ENCODE measurements at places on chromosomes 1 and 21.

- DNase-seq, result no peak
These were observed 84.4 kb upstream of the HOOK1 start for GRCh38 chr1:59730302-59730701.

- DNase-seq, result no peak
These were observed 1.2 kb downstream of the OLIG2 start for GRCh38 chr21:33026878-33027400.

- no peak for DNase-seq
These were observed 46.2 kb upstream of the SLC44A3 start for GRCh38 chr1:94773931-94774422.

DNA sequence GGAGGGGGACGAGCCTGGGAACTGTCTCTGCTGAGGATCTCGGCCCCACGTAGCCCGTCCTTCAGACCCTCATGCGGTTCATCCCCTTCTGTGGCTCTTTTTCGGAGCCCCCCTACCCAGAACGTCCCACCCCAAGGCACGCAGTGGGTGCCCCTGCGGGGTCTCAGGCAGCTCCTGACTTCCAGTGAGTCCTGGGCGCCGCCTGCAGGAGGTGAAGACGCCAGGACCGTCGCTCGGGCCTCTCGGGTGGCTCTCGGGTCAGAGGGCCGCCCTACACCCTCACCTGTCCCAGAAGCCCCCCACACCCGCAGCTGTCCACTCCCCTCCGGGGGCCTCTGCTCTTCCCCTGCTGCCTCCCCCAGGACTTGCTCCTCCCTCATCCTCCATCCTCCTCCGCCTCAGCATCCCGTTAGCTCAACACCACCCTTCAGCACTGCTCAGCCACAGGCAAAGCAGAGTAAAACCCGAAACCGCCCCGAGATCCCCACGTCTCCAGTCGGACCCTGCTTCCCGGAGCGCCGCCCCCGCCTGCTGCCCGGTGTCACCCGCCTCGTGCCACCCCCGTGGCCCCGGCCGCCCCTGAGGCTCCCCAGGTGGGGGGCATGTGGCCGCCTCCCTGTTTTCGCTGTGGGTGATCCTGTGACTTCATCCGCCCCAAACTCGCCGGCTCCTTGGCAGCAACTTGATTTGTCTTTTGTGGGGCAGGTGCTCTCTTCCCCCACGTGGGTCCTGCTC is 13.3 kb upstream of the POFUT2 start:
- no peak for DNase-seq

DNA sequence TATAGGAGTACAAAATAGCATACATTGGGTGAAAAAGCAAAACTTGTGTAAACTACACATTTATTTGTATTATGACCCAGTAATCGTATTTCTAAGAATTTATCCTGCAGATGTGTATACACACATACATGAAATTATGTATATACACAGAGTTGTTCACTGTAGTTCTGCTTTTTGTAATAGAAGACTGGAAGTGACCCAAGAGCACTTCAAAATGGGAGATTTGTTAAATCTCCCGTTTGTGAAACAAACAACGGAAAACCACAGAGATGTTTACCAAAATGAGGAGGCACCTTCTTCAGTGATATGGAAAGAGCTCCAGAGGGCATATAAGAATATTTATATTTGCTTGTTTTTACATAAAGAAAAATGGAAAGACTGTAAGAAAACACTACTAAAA is 18.0 kb upstream of the MNDA start:
- DNase-seq, result no peak

- DNase-seq, result no peak
These were observed 22.2 kb upstream of the TMEM200B start for GRCh38 chr1:29145739-29146437.

DNA sequence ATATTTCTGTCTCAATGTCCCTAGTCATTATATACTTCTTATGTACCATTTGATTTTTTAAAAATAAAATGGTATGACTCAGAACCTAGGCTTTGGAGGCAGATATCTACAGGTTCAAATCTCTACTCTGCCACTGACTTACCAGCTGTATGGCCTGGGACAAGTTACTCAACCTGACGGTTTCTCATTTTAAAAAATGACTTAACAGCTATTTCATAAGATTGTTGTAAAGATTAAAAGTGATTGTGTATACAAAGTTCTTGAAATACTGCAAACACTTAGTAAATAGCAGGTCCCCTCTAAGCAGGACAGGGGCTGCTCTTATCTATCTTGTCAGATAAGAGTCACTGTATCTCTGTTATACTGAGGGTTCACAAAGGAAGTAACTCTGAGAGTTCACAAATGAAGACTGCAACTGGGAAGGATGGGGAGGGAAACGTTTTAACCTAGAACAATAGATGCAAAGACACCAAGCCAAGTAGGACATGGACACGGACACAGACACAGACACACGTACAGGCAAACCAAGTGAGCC is 2.6 kb downstream of the BCAR3 start:
- DNase-seq, result no peak

GRCh38 chr1:182615468-182616129 is 11.4 kb upstream of the RGS16 start:
- peak; percentile 43 for DNase-seq

- DNase-seq, result no peak
These were observed at the start of gene NLRP3 for GRCh38 chr1:247415423-247416361. TSS of gene NLRP3 (plus strand) at chr1:247416173. CDS start at chr1:247418801, 2,628 bp downstream.

GRCh38 chr1:32496127-32496526 is 31.3 kb downstream of the ZBTB8B start:
- no peak for DNase-seq

DNA sequence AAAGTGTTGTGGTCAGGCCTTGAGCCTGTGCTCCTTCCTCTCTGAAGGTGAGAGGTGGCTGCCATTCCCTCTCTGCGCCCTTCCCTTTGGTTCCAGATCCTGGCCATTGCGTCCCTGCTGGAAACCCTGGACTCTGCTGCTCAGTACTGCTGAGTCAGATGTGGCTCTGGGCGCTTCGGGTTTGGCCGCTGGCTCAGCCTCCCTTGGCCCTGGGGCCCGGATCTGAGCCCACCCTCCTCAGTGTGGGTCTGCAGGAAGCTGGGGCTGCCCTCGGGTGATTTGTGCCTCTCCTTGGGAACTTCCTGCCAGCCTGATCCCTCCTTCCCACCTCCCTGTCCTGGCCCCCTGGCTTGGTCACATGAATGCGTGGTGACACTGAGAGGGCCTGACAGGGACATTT is 32.2 kb downstream of the QSOX1 start:
- DNase-seq, result no peak

- no peak for DNase-seq
These were observed 63.1 kb downstream of the NIBAN1 start for GRCh38 chr1:184911103-184911745.

DNA sequence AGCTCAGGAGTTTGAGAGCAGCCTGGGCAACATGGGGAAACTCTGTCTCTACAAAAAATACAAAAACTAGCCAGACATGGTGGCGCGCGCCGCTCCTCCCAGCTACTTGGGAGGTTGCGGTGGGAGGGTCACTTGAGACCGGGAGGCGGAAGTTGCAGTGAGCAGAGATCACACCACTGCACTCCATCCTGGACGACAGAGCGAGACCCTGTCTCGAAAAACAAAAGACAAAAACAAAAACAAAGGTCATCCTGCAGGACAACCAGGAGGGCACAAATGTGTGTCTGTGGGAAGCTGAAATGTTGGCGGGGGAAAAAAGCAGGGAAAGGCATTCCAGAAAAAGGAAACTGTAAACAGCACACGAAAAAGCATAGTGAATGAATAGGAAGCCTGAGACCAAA is 104.1 kb upstream of the HNRNPU start:
- no peak for DNase-seq

DNA sequence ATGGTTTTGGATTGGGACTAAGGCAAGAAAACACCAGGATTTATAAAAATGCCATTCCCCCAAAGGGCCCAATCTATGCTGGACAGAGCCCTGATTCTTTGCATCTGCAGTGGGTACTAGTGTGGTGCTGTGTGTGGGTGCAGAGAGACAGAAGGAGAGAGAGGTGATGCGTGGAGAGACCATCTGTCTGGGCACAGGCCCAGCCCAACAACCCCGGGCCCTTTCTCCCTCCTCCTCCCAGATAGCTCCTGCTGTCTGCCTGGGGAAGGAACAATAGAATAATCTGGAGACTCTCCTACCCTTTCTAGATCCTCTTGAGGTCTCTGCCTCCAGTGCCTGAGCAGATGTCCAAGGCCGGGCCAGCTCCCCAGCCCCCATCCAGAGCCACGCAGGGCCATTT is 15.1 kb downstream of the KIAA1614 start:
- DNase-seq, result no peak

DNA sequence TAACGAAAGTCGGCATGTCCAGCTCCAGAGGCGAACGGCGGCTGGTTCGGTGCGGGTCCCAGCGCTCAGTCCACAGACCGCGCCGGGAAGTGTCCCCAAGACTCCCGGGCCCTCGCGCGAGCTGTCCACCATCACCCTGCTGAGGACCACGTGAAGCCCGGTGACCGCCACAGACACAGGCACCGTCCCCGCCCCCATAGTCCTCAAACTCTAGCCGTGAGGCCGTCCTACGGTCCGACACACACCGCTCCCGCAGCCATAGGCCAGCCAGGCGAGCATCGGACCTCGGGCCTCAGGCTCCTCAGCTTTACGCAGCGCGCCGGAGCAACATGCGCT is 535 bp downstream of the SETD4 start:
- DNase-seq, result peak; percentile 17

- no peak for DNase-seq
These were observed 2.9 kb upstream of the SYT2 start for GRCh38 chr1:202713110-202713509.

DNA sequence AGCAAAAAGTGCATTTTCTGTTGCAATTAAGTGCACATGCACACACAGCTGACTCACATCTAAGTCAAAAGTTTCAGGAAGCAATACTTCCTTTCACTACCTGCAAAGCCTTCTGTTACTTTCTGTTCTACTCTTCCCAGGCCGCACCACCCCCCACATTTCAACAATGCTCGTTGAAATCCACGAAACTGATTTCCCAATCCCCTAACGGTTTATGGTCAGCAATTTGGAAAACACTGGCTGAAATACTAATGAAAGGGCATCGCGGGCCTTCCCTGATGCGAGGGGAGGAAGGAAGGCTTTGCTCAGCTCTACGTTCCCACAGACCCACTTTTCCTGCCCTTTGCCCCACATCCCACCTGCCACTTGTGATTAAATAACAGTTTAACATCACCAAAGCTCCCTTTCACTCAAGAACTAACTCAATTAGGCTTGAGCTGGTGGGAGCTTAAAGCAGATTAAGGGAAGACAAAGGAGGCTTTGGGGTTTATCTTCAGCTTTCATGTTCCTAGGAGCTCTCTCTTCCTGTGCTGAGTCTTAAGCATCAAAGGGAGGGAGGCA is 243.2 kb upstream of the RAB4A start:
- no peak for DNase-seq

All from thoracic aorta (tissue), 2 donors.